ENCODE measurements at places on chromosomes 4 and X. TPM values are rescaled to one million over a fixed set of nuclear protein-coding genes. Genes with fewer than 3 reads are reported as not detected.

GRCh38 chr4:138800421-138800820, 215.2 kb upstream of the NOCT start:
- DNase-seq = no peak

GRCh38 chr4:158870626-158871334, 102.0 kb downstream of the FNIP2 start:
- no peak for DNase-seq

Gene GYPE
- 0.50 TPM for total RNA-seq

DNA sequence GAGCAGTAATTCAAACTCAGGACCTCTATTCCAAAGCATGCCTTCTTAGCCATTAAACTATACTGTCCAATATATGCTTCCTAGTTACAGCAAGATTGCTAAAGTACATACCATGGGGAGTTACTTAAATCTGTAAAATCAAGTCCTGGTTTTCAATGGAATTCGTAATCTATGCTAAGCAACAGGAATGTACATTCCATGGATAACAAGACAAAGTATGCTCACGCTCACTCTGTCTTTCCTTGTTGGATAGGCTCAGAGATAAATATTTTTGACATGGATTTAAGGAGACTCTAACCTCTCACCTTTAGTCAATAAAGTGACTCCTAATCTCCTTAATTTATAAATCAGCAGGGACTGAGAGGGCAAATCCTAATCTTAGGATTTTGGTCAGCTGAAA, 47.3 kb upstream of the STK26 start:
- no peak for DNase-seq

GRCh38 chrX:142637206-142637605, 388.5 kb upstream of the SPANXN4 start:
- no peak for DNase-seq

DNA sequence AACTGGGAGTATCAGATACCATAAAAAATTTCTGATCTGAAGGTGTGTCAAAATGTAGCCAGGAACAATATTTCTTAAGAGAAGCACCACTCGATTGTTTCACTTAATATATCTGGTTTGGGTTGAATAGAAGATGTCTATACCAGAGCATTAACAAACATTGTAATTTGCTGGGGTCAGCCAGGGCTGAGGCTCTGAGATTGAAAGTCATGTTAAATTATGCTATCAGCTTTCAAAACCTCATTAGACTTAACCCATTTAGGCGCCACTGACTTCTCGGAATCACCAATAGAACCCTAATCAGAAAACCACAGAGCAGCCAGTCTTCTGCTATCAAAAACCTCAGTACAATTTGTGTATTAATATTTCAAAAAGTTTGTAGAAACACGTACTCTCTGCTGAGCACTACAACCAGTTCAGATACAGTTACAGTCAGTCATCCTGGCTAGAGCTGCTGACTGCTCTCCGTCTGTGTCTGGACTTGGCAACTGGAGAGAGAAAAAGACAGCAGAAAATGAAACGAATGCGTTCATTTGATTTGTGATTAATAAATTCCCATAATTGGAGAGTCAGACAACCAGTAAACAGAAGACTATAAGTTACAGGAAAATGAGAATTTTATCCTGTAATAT, 848.6 kb upstream of the PABPC4L start:
- no peak for DNase-seq

Gene TXK
- 26.1 TPM for total RNA-seq

GRCh38 chr4:188332265-188332664, 193.0 kb downstream of the TRIML1 start:
- no peak for DNase-seq

DNA sequence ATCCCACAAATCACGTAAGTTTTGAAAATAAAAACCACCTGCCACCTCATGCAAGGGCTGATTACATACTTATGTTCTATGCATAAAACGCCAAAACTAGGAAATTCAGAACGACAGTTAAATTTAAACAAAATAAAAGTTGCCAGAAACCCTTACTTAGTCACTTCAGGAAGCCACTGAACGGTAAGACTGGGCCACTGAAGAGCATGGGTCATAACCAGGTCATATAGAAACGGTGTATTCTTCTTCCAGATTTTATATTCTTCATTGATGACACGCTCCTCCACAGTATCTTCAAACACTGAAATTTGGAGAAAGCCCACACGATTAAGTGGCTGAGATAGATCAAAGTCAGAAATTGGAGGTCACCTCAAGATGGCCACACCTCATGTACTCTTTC, 1.2 kb downstream of the RBBP7 start:
- DNase-seq = no peak

Gene TRIM75
- total RNA-seq = not detected

Gene TCEAL2
- total RNA-seq = not detected

Gene PF4V1
- not detected for total RNA-seq

- no peak for DNase-seq
Measured at GRCh38 chr4:74314329-74314728, 6.1 kb downstream of the EPGN start.

GRCh38 chrX:86133761-86134160, 14.5 kb upstream of the DACH2 start:
- no peak for DNase-seq

DNA sequence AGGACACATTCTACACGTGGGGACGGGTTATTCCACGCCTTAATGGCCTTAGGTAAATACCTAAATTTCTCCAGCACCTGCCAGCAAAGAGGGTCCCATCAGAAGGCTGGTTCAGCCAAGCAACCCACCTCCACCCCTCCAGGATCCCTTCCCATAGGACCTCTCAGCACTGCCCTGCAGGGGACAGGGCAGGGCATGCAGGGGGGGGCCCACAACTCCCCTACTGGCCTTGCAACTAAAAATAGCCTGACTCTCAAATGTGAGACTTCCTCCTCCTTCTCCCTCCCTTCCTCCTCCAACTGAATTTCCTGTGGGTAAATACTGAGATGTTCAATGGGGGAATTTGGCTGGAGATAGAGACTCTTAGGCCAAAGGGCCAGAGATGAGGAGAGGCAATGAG, 6.3 kb downstream of the LAS1L start:
- DNase-seq = no peak

- DNase-seq = no peak
Measured at GRCh38 chr4:86661006-86661405, 66.9 kb downstream of the PTPN13 start.

- no peak for DNase-seq
Measured at GRCh38 chr4:68872643-68873502, 57.1 kb downstream of the UGT2B10 start.

DNA sequence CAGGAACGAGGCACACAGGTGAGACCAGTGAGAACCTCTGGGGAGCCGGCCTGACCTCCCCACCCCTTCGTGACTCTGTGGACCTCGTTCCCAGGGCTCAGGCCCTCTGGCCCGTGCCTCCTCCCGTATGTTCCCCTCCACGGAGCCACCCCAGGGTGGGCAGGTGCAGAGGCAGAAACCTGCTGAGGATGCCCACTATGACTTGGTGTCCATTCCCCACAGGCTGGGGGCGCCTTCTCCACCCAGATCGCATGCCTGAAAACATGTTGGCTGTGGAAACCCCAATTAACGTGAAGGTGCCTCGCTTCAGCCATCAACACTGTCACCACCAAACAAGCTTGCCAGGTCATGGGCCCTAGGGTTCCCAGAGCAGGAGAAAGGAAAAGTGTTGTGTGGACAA, 27.0 kb downstream of the BLOC1S4 start:
- DNase-seq = no peak

DNA sequence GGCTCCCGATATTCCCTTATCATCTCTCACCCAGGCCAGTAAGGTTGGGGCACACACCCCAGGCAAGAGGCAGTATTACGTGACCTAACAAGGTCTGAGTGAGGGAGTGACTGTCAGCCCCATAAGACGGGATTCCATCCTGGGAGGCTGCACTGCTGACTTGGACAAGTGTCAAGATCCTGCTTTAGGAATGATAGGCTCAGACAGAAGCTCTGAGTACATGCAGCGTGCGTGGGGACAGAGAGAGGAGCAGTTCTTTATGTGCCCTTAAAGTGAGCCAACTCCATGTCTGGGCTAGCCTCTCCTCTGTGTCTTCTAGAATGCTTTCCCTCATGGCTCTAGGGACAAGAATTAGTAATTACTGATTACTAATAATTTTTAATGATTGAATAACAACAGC, 142.2 kb upstream of the PRPS2 start:
- DNase-seq = no peak

GRCh38 chrX:136767104-136767941, 13.4 kb downstream of the ARHGEF6 start:
- DNase-seq = no peak

DNA sequence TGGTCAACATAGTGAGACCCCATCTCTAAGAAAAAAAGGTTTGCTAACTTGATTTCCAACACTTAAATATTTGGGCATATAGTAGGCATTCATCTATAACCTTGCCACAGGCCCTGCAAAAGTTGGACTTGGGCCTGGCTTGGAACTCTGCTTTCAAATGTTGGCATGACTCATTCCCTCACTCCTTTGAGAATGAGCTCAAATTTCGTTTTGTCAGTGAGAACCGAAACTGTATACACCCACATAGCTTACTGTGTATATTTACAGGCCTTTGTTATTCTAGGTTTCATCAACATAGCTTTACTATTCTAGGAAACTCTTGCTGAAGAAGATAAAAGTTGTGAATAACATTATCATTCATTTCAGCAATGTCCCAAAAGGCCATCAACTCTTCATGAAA, 88.7 kb upstream of the ELOVL6 start:
- DNase-seq = no peak

GRCh38 chrX:151796576-151796975, 62.0 kb downstream of the CNGA2 start:
- no peak for DNase-seq

Gene GYPB
- not detected for total RNA-seq

DNA sequence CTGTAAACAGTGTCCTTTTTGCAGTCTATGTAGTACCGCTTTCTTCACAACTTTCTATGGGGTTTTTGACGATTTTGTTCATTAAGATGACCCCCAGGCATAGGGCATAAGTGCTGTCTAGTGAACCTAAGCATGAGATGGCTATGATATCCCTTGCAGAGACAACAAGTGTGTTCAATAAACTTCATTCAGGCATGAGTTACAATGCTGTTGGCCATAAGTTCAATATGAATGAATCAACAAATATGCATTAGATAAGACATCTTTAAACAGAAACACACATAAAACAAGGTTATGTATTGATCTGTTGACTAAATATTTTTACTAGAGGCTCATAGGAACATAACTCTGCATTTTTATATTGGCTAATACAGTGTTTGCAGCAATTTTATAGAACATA, 1322.0 kb downstream of the ARAP2 start:
- no peak for DNase-seq

Gene TMEM156
- 7.9 TPM for total RNA-seq

GRCh38 chr4:114890773-114891172, 222.6 kb downstream of the NDST4 start:
- DNase-seq = no peak

Gene MAGEA12
- not detected for total RNA-seq

Gene PNMA3
- total RNA-seq = 0.55 TPM

- DNase-seq = no peak
Measured at GRCh38 chr4:83708500-83709175, 172.7 kb downstream of the GPAT3 start.

DNA sequence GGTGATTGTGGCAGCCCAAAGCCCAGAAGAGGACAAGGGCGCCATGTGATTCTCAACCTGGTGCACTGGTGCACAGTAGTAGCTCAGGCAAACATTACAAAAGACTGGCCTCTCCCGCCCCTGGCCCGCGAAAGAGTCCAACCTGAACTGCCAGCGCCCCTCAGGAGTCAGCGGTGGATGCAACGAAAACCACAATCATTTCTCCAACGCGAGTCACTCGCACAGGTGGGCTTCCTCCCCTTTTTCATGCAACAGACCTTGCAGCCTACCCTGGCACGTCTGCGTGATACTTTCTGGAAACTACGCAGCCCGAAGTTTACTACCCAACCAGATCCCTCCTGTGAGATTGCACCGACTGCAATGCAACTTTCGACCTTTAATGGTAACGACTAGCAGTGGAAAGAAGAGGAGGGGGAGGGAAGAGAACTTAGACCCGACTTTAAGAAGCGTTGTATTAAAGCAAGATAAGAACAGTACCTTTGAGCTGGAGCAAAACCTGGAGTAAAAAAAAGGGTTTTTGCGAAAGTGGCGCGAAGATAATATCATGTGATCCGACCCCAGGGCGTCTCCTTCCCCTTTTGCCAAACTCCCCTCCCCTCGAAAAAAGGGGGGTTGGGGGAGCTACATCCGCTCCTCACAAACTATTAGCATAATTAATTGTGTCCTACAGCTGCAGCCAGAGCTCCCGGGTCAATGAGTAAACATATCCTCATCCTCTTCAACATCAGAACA, 63.3 kb upstream of the CCDC160 start:
- DNase-seq = no peak

DNA sequence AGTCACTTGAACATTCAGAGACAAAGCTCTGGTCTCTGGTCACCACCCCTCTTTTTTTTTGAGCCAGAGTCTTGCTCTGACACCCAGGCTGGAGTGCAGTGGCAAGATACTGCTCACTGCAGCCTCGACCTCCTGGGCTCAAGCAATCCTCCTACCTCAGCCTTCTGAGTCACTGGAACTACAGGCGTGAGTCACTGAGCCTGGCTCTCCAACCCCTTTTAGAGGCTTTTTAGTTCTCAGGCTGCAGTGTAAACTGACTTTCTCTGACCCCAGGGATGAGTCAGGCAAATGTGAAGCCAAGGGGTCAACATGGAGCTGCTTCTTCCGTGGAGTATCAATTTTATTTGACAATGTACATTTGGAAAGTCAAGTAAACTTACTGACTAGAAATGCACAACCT, 229.2 kb downstream of the PTTG2 start:
- DNase-seq = no peak

Gene RBMXL3
- not detected for total RNA-seq

DNA sequence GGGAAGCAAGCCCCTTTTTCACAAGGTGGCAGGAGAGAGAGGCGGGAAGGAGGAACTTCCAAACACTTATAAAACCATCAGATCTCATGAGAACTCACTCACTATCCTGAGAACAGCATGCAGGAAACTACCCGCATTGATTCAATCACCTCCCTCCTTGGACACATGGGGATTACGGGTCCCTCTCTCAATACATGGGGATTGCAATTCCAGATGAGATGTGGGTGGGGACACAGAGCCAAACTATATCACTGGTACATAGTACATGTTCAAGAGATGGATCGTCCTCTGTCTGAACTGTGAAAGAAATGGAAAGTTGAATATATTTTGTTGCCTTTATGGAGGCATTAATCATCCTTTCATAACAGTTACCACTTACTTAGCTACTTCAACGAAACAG, 12.8 kb downstream of the EREG start:
- DNase-seq = no peak

Gene PTTG2
- 1.6 TPM for total RNA-seq

DNA sequence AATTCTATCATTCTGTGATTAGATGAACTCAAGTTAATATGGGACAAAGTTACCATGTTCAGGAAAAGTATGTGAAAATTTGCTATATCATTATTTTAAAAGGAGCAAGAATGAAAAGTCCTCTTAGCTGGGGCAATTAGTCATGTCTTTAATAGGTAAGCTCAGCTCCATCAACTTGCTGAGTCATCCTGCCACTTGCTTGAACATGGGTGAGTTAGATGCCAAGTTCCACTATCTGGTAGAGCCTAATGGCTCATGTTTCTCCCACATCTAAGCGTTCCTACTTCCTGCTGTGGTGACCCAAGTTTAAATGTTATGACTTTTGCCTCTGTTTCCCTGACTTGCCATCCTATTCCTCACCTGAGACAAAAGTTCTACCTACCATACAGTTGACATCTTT, 276.8 kb downstream of the ZNF674 start:
- DNase-seq = no peak
